Natural killer cell (primary cell): ENCODE measurements at places on chromosomes 5 and 9. TPM values are rescaled to one million over a fixed set of nuclear protein-coding genes. Genes with fewer than 3 reads are reported as not detected.

DNA sequence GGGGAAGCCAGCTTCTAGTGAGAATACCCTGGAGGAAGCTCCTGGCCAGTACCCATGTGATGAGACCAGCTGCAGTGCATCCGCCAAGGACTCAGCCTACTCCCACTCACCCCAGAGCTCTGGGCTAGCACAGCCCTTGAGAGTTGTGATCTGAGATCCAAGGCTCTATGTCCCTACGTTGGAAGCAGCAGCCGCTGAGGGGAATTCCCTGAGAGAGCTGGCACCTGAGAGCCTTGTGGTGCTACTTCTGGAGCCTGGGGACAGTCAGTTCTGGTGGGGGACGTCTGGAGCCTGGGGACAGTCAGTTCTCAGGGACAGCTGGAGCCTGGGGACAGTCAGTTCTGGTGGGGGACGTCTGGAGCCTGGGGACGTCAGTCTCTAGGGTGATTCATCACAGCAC lies 39.2 kb downstream of the PDZD2 start:
- no peak for DNase-seq

PCAT7 gene
- total RNA-seq: not detected

DNA sequence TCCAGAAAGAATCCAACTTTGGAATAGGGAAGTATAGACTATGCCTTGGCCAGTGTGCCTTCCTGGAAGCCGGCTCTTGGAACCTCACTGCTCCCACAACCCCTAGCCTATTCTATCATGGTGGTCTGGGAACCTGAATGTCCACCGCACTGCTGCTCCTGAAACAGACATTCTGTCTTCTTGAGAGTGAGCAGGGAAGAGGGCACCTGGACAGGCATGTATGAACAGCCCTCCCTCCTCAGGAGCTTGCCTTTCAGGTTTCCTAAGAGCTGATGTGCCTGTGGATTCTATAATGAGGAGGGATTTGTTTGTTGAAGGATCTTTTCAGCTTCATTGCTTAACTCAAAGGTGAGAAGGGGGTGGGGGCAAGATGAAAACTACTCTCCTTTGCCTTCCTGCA lies 55.1 kb upstream of the XPA start:
- DNase-seq: no peak

- no peak for DNase-seq
Measured at GRCh38 chr5:39249069-39249468, 29.7 kb upstream of the FYB1 start.

GRCh38 chr5:172423379-172424110 lies 30.8 kb downstream of the SH3PXD2B start:
- DNase-seq: no peak

DNA sequence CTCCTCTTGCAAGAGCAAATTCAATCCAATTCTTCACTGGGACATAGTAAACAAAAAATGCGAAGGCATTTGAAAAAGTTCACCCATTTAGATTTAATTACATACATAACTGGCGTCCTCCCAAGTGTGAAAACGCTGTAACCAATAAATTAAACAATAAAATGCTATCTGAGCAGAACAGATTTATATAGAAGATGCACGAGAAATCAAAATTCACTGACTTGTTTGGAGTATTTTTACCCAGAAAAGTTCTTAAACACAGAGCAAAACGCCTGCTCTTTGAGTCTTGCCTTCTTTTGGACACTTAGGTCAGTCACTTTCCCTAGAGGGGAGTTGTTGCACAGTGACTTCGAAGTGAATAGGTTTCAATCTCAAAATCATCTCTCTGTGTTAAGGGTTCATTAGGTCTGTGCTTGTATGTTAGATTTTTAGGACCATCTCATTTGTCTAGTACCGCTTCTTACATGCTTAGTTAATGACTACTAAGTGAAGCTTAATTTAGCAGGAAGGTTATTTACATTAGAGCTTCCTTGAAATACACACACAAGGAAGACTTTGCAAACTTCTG lies 1.9 kb downstream of the ALDH1A1 start:
- DNase-seq: no peak

- no peak for DNase-seq
Measured at GRCh38 chr9:130770679-130771442, 64.2 kb upstream of the ABL1 start.

DNA sequence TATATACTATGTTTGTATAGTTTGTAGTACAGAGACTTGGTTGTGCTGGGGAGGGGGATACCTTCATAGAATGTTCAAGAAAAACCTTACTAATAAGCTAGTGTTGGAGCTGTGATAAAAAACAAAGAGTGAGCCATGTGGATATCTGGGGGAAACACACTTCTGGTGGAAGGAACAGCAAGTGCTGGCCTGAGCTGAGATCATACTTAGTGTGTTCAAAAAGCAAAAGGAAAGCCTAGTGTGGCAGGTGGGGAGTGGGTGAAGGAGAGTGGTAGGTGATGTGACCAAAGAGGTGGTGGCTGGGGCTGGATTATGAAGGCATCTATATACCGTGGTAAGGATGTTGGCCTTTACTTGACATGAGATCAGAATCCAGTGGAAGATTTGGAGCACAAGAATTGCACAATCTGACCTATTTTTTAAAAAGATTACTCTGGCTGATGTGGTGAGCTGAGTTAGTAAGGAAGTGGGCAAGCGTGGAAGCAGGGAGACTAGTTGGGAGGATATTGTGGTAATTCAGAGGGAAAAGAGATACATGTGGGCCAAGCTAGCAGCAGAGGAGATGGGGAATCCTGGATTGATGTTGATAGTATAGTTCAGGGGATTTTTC lies 26.6 kb downstream of the PALM2AKAP2 start:
- no peak for DNase-seq

- no peak for DNase-seq
Measured at GRCh38 chr5:26227245-26227644, 811.1 kb downstream of the CDH9 start.

SPATA31D4 gene
- total RNA-seq: not detected

ANKRD18B gene
- 0.13 TPM for total RNA-seq

DNA sequence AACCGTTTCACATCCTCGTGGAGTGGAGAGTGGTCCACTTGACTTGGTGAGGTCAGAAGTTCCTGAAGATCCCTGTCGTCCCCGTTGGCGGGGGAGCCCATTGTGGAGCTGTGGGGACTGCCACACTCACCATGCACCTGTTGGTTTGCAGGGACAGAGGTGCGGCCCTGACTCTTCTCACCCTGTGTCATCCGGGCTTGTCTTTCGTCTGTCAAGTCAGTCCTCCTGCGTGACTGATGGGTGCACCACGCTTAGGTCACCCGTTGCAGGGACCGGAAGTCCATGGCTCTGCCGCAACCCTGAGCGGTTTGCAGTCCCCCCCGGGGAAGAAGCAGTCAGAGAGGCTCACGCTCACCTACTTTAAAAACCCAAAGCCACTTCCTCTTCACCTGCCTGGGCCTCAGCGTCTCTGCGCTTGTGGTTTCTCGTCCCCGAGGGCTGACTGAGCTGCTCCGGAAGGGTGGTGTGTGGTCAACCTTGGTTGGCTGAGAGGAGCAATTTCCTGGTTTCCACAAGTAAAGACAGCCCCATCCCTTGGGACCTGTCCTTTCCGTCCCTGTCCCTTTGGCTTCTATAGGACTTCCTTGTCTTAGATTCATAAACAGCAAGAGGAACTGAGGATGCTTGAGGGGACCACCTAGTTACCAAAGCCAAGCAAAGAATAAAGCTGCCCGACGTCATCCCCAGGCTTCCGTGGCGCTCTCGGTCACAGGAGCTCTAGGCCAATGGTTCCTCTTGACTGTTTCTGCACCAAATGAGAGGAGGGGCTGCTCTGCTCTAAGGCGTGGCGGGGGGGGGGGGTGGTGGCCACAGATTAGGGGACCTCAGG lies 53.2 kb downstream of the USP20 start:
- peak; percentile 89 for DNase-seq

MGAT4B gene
- total RNA-seq: 143 TPM

- no peak for DNase-seq
Measured at GRCh38 chr9:116202219-116202912, 48.8 kb downstream of the PAPPA start.

- DNase-seq: no peak
Measured at GRCh38 chr5:160692271-160692670, 159.7 kb downstream of the ATP10B start.

DNA sequence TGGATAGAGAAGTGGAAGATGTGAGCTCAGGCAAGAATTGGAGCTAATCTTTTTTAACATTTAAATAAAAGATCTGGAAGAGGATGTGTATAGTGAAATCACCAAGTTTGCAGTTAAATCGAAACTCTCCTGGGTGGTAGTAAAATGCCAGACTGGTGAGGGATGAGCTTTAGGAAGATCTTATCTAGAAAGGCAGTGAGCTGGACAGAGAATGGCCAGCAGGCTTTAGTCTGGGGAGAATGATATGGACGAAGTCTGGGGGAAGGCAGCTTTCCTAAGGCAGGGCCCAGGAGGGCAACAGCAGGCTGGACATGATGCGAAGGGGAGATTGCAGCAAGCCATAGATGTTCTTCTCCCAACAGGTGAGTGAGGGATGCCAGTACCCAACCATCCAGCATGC lies 25.6 kb downstream of the UNC5A start:
- DNase-seq: no peak

- no peak for DNase-seq
Measured at GRCh38 chr5:100709771-100710170, 174.6 kb downstream of the FAM174A start.

- no peak for DNase-seq
Measured at GRCh38 chr9:124449381-124450151, 685 bp upstream of the ADGRD2 start.

DOCK8 gene
- 207 TPM for total RNA-seq

- no peak for DNase-seq
Measured at GRCh38 chr5:21574438-21574837, 1278.7 kb downstream of the CDH12 start.

- DNase-seq: no peak
Measured at GRCh38 chr5:16921211-16921610, 14.9 kb downstream of the MYO10 start.

- peak; percentile 3 for DNase-seq
Measured at GRCh38 chr9:113222482-113222841, 1.1 kb downstream of the SLC31A1 start.

- DNase-seq: no peak
Measured at GRCh38 chr5:181182651-181183050, 22.3 kb downstream of the TRIM7 start.

DNA sequence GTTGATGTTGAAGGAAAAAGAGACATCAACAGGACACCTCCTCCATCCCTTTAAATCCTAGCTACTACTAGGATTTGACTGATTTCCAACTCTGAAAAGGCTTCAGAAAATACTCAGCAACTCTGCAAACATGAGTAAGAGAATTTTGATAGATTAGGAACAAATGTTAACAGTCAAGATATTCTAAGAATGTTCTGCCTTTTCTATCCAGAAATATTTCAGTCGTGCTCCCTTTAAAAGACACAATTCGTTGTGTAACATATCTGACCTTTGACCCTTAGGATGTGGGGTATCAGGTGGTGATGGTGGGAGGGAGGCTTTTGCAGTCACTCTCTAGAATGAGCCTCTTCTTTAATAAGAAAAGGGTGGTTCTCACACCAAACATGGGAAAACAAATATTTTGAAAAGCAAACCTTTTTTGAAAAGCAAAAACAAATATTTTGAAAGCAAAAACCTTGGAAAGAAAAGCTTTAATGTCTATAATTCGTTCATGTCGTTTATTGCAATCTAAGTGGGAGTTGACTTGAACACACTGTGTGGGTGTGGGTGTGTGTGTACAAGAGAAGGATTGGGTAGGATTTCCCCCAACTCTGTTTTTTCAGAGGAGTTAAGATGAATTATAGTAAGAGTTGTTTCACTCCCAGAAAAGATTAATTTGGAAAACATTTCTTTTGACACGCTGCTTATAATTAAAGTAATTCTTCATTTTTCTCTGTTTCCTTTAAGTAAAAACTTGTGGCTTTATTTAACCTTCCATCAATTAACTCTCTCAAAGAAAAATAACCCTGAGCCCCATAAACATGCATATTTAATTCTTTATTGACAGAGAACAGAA lies 152.8 kb downstream of the TMEM167A start:
- no peak for DNase-seq

FSTL4 gene
- total RNA-seq: 0.55 TPM

DNA sequence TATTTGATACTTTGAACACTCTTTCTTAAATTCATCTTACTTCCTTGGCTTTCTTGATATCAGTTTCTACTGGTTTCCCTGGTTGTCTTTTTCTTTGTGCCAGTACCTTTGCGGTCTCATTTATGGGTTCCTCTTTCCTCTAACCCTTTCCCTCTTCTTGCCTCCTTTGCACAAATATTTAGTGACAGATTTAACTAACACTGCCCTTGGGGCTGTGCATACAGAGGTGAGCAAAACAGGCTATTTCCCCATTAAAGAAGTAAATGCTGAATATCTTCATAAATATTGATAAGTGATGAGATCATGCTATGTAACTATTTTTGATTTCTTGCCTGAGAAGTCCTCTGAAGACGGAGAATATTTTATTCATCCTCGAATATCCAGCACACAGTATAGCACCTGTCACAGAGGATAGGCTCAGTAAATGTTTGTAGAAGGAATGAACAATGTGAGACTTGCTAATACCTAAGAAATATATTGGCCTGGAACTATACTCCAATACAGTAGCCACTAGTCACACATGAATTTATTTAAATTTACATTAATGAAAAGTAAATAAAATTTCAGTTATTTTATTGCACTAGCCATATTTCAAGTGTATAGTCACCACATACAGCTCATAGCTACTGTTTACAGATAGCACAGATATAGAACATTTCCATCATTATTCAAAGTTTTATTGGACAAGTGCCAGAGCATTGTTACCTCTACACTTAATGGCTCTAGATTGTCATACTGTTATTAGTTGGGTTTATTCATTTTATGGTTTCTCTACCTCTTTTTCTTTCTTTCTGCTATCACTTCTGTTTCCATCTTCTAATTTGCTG lies 90.4 kb downstream of the RIC1 start:
- DNase-seq: no peak

DNA sequence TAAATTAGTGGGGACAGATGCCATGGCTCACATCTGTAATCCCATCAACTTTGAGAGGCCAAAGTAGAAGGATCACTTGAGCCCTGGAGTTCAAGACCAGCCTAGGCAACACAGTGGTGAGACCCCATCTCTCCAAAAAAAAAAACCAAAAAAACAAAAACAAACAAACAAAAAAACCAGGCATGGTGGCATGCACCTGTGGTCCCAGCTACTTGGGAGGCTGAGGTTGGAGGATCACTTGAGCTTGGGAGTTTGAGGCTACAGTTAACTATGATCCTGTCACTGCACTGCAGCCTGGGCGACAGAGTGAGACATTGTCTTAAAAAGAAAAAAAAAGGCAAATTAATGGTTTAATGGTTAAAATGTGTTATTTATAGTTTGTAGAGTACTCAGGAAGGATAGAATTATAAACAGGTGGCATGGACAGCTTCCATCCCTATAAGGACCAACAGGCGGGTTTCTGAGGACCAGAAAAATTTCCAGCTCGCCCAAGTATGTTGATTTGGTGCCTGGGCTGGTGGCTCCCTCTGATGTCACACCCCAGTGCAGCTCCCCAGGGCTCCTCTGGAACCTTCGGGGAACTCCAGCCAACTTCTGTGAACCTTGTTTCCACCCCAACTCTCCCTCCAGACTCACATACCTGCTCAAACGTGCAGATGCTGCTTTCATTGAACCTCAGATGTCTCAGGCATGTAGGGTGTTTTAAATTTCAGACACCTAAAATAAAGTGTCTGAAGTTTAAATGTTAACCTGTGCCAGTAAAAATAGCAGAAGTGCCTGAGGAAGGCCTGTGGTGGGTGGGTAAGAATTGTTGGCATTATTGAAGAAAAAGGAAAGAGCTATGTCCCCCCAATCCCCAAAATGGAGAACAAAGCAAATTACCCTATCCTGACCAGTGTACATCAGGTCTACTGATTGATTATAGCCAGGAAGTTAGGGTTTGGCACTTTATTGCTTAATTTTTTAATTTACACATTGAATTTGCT lies 69.0 kb downstream of the TRIO start:
- DNase-seq: peak; percentile 15

GRCh38 chr9:107036367-107036766 lies 173.4 kb downstream of the ZNF462 start:
- DNase-seq: no peak

GPX8 gene
- total RNA-seq: not detected
